ENCODE measurements at places on chromosomes 7 and 10.

GRCh38 chr10:12511651-12512050 lies 162.3 kb downstream of the CAMK1D start:
- DNase-seq = no peak

DNA sequence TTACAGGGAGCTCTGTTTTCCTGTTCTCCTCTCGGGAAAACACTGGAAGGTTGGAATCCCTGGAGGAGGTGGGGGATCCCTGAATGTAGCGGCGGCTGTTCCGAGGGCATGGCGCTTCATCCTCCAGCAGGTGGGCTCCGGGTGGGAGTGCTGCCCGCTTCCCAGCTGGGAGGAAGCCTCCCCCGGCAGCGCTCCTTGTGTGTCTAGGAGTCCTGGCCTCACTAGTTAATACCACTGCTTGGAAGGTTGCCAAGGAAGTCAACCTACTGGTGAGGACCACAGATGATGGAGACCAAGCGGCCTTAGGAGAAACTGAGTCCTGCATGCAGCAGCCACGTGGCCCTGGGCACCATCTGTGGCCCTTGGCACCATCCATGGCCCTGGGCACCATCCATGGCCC lies 151.9 kb upstream of the PFKP start:
- DNase-seq = no peak

DNA sequence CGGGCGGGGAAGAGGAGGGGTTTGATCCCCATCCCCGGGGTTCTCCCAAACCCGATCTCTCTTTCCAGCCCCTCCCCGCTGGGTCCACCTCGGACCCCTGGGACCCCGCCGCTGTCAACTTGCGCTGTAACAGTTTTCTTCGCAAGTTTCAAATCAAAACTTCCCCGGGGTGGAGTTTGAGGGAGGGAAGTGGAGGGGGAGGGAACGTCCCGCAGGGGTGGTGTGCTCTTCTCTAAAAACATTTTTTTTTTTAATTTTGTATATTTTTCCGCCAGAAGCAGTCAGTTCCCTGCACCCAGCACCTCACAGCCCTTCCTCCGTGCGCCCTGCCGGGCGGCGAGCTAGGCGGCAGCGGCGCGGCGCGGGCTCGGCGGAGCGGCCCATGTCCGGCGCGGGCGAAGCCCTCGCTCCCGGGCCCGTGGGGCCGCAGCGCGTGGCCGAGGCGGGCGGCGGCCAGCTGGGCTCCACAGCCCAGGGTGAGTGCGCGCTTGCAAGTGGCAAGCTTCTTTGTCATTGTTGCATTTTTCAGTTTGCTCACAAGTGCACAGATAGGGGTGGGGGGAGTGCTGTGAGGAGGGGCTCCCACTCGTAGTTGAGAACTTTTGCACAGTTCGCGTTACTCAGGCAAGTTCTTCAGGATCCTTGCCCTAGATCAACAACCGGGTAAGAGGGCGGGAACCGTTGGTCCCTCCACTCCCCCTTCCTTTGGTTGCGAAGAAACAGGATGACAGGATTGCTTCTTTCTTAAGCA lies 933 bp downstream of the MDFIC start:
- peak; percentile 40 for DNase-seq

DNA sequence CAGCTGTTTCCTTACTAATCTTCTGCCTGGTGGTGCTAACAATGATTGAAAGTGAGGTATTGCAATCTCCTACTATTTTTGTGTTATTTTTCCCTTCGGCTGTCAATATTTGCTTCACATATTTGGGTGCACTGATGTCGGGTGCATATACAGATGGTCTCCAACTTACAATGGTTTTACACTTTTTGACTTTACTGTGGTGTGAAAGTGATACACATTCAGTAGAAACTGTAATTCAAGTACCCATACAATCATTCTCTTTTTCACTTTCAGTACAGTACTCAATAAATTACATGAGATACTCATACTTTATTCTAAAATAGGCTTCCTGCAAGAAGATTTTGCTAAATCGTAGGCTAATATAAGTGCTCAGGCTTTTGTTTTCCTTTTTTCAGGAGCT lies 73.2 kb downstream of the RNF216 start:
- no peak for DNase-seq

GRCh38 chr10:128058750-128059134 lies 67.5 kb downstream of the MKI67 start:
- no peak for DNase-seq

All from stimulated activated CD4-positive, alpha-beta T cell treated with anti-CD3 and anti-CD28 coated beads, TNF-alpha, amount 100 ng/mL, for 48 hours (primary cell).